DMS79 (cell line): ENCODE measurements at places on chromosomes 1 and 21.

- no peak for DNase-seq
Measured at GRCh38 chr1:113416496-113416895, 26.2 kb downstream of the MAGI3 start.

DNA sequence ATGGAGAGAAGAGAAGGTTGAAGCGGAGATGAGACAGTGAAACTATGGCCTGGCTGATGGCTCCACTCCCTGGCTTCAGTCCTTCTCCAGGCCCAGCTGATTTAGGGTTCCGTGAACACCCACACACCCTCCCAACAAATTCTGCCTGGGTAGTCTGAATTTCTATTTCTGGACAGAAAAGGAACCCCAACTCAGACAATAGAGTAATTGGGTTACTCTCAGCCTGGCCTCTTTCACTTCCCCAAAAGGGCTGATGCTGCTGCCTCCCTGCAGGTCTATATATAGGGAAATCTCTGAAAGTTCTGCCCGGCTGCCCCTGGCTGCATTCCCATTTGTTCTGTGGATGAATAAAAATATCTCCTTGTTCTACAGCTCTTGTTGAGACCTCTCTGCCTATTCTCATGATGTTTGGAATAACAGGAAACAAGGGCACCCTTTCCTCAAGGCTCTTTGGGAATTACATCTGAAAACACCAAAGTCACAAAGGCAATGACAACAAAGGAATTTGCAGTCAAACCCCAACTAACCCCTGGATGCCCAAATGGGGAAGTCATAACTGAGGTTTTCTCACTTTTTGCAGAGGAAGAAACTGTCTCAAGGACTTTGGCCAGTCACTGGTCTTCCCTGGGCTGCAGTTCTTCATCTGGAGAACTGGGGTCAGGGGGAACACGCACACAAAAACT, 11.4 kb upstream of the ZSCAN20 start:
- no peak for DNase-seq

GRCh38 chr21:27315373-27315772, 348.5 kb upstream of the ADAMTS5 start:
- no peak for DNase-seq

DNA sequence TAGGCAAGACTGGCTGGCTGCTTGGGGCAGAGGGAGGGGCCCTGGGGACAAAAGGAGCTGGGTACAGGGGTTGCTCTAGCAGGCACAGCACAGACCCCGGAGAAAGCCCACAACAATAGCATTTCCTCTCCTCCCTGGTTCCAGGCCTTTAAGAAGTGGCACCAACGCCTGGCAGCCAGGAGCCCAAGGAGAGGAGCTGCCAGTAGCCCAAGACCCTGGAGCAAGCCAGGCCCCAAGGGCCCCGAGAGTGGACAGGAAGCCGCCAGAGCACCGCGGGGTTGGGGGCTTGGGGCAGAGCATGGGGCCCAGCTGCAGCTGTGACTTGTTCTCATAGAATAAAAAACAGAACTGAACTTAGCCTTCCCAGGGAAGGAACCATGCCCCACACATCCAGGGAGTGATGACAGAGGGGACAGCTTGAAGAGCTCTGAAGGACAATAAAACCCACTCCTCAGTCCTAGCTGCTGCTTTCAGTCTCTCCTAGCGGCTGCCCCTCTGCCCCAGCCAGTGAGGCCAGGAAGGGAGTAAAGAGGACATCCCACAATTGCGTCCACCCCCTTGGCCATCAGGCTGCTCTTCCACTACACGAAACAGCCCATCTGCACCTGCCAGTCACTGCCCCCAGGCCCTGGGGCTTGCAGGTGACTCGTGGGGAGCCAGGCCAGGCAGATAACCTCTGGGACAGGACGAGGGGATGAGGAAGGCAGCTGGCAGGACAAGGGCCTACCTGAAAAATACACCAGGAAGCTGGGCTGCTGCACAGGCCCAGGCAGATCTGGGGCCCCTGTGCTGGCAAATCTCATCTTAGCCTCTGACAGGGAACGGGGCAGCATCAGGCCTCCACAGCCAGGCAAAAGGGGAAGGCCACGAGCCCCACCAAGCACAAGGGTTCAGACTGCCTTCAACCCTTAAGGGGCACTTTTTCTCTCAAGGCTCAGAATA, 16.4 kb downstream of the MTHFR start:
- DNase-seq = no peak
